Activated T-helper 2 cell treated with anti-CD3 and anti-CD28 coated beads, Interferon-gamma antibody, Interleukin-2, Interleukin-4, amounts not matched to agents 10 μg/mL and 5 μg/mL and 100 μg/mL, durations not matched to agents 14 hours and 24 hours and 36 hours (primary cell): ENCODE measurements at places on chromosomes 5 and 9. TPM values are rescaled to one million over a fixed set of nuclear protein-coding genes. Genes with fewer than 3 reads are reported as not detected.

DNA sequence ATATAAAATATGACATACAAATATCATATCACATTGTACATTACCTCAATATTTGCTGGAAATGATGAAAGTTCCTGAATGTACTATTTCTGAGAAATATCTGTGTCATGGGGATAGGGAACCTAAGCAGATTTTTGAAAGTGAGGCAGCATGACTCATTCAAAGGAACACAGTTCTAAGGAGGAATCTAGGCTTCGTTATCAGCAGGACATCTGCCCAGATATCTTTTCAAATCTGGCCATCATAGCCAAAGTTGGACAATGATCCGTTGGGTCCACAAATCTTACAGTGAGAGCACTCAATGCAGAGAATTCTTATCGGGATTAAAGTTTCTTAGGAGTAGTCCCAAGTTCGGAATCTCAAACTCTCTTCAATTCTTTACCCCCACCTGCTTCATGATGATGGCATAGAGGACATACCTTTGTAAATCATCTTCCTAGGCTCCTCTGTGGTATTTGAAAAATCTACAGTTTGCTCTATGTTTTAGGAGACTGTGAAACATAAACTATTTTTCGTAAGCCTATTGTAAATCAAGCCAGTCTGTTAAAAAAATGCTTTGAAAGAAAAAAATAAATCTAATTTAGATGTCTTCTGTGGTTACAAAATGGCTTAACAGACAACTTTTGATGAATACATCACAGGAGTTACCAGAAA, 29.4 kb upstream of the ALDH1A1 start:
- no peak for DNase-seq

- no peak for DNase-seq
These were observed 60.0 kb upstream of the DHFR start for GRCh38 chr5:80714570-80715298.

GRCh38 chr9:137924761-137925369, 47.3 kb downstream of the CACNA1B start:
- DNase-seq = no peak

DNA sequence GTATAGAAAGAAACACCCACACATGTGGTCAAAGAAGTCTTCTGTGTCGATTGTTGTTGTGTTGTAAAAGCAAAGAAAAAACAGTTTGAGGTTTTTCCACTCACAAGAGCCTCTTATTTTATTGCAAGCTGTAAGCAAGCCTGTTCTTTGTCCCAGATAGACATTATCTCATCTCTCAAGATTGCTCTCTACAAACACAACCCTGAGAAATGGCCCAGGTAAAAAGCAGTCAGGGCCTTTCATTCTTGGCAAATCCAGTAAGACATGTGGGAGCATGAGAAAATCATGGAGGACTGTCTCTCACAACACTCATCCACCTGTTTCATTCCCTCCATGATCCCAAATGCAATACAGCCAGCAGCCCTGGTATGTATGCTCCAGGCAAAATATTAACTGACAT, 286.6 kb upstream of the POU5F2 start:
- no peak for DNase-seq

DNA sequence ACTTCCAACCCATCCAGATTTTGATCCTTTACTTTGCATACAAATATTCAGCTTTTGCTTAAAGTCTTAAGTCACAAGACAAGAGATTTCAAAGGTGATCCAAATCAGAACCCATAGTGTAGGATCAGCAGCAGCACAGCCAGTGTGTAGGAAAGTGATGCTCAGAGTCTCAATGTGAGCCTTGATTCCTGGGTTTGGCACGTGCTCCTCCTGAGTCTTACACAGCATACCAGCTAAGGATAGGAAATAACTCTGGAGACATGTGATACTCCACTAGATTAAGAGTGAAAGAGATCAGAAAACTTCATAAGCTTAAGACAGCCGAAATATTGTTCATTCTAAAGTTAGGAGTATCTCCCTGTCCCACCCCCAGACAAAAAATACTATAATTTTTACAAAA, 344.9 kb downstream of the SEMA5A start:
- DNase-seq = no peak

- DNase-seq = no peak
These were observed 720 bp downstream of the TUSC1 start for GRCh38 chr9:25677301-25678146.

- no peak for DNase-seq
These were observed 150.3 kb downstream of the RASEF start for GRCh38 chr9:82912645-82913044.

GRCh38 chr5:53099546-53099945, 10.0 kb downstream of the MOCS2 start:
- no peak for DNase-seq

Gene ERGIC1
- total RNA-seq = 53.1 and 54.8 TPM in 2 replicates

Gene GRHPR
- total RNA-seq = 75.4 and 77.4 TPM in 2 replicates

DNA sequence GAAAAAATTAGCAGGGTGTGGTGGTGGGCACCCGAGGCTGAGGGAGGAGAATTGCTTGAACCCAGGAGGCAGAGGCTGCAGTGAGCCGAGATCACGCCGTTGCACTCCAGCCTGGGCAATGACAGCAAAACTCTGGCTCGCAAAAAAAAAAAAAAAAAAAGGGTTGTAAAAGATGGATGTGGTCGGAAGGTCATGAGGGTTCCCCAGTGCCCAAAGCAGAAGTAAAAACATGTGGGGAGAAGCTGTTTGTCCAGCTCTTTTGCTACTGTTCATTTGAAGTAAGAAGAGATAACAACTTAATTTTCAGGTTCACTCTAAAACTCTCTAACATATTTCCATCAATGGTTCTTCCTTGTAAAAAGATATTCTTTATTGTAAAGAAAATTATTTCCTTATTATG, 57.1 kb upstream of the GOLPH3 start:
- no peak for DNase-seq

Gene FOXB2
- not detected in 2 replicates for total RNA-seq

Gene LVRN
- 0.07 TPM in 1 of 2 replicates, not detected in the other for total RNA-seq

GRCh38 chr9:110950041-110950645, 88.1 kb downstream of the LPAR1 start:
- no peak for DNase-seq

Gene ACOT12
- not detected in 2 replicates for total RNA-seq

DNA sequence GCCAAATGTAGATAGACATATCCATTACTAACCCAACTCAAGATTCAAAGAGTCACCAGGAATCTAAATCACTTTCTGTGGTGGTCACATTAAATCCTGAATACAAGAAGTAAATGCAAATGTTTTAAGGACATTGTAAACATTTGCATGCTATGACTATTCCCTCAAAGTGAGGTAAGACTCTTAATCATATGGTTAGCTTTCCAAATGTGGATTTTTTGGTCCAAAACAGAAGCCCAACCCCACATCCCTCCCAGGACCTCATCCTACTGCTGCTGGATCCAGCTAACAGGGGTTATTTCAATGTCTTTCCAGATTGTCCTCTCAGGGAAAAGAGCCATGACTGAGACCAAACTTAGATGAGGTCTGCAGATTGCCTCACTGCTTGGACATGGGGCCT, 228.1 kb upstream of the PANK3 start:
- no peak for DNase-seq

- no peak for DNase-seq
These were observed 15.2 kb upstream of the SH3RF2 start for GRCh38 chr5:145921211-145921610.

Gene ZBED3
- 0.48 and 0.60 TPM in 2 replicates for total RNA-seq

- no peak for DNase-seq
These were observed 35.4 kb upstream of the TGFBI start for GRCh38 chr5:135993335-135993879.

GRCh38 chr9:123356851-123357742, 1.1 kb downstream of the CRB2 start:
- DNase-seq = no peak

DNA sequence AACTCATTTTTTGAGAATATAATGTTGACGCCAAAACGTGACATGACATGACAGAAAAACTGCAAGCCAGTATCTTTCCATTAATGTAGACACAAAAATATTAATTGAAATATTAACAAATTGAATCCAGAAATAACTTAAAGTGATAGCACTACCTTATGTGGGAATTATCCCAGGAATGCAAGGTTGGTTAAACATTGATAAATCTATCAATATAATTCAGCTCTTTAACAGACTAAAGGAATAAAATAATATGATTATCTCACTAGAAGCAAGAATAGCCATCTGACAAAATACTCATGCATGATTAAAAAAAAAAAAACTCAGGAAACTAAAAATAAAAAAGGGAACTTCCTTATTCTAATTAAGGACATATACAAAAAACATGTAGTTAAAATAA, 6.8 kb downstream of the ZNF510 start:
- no peak for DNase-seq

GRCh38 chr5:133331941-133332340, 280.1 kb downstream of the HSPA4 start:
- no peak for DNase-seq

- no peak for DNase-seq
These were observed 297.7 kb upstream of the CD180 start for GRCh38 chr5:67494186-67494855.

DNA sequence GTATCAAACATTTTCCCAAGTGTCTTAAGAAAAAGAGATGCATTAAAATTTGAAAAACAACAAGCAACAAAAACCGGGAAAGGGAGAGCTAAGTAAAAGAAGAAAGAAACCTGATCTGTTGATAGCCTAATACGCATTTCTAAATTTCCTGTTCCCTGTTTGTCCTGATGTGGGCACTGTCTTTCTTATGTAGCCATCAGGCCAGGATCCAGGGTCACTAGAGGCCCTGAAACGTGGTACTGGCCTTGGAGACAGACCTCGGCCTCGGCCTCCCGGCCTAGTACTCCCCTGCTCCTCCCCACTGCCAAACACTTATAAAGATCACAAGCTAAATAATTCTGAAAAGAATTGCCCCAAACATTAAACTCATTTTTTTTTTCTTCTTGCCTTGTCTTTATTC, 547.2 kb downstream of the IRX1 start:
- no peak for DNase-seq

DNA sequence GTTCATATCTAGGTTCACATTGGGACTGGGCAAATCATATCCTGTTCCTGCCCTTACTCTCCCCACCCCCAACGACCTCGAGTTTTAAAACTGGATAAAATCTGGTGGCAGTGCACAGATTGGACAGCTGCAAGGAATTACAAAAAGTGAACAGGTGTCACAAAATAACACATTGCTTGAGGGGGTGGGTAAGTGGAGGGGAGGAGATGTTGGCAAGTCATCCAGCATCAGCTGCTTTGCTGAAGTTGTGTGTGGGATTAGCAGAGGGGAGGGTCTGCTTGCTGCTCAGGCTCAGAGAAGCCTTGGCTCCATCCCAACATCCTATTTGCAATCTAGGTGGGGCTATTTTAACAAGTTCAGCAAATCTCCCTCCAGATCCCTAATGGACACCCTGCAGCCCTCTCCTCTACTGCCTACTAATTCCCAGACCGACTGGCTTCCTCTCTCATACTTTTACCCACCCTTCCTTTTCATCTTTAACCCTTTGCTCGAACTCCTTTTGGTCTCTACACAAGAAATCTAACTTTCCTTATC, 39.8 kb upstream of the SLC24A2 start:
- DNase-seq = no peak
